Activated CD4-positive, CD25-positive, alpha-beta regulatory T cell treated with anti-CD3 and anti-CD28 coated beads, Interleukin-2, amount 50 U/mL, for 72 hours (primary cell): ENCODE measurements at places on chromosomes 1 and 21.

- no peak for DNase-seq
Measured at GRCh38 chr1:246066573-246066972, 440.5 kb downstream of the SMYD3 start.

GRCh38 chr1:166869318-166870099 lies 6.6 kb downstream of the TADA1 start:
- DNase-seq = no peak

DNA sequence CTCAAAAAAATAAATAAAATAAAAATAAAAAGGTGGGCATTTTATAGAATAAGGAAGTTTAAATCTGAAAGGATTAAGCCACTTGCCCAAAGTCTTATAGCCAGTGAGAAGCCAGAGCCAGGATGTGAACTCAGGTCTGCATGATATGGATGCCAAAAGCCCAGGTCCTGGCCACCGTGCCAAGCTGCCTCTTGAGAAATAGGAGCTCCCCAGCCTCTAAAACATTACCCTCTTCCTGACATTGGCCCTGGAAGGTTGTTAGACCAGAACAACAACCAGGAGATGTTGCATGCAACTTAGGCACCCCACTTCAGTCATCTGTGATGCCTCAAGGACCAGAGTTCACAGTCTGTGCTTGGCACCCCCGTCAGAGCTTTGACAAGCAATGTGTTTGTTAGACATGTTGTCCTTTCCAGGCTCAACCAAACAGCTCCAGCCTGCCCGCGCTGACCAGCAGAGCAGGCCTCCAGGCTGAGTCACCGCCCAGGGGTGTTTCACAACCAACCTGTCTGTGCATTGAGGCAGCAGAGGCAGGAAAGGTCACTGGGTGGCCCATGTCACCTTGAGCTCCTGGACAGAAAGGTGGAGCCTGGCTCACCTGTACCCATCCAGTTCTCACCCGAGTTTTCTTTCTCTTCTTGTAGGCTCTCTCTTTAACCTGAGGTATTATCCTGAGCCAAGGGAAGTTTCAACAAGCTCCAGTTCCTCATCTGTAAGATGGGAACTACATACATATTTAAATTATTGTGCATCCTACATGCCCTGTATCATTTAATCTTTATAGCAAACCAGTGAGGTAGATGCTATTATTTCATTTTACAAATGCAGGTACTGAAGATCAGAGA lies 14.9 kb upstream of the MED18 start:
- DNase-seq = no peak

DNA sequence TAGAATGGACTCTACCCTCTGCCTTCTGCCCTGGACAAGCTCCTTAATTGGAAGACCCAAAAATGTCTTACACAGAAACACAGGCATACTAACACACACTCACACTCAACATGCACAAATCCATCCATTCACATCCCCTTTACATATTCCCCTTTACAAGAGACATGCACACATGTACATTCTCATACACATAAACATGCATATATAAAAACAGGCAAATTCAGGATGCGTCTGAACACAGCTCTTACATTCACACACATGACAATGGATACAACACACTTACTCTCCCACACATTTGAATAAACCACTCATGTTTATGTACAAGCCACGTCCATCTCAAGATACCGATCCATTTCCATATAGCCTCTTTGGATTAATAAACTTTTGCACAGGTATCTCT lies 84.4 kb downstream of the HMGB4 start:
- DNase-seq = no peak

DNA sequence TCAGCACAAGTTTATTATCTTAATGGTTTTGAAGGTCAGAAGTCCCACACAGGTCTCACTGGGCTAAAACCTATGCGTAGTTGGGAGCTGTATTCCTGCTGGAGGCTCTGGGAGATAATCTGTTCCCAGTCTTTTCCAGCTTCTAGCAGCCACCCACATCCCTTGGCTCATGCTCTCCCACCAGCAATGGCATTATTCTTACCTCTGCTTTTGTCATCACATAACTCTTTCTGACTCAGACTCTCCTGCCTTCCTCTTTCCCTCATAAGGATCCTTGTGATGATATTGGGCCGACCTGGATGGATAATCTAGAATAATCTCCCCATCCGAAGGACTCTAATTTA lies 122.2 kb upstream of the PRDX6 start:
- DNase-seq = no peak

DNA sequence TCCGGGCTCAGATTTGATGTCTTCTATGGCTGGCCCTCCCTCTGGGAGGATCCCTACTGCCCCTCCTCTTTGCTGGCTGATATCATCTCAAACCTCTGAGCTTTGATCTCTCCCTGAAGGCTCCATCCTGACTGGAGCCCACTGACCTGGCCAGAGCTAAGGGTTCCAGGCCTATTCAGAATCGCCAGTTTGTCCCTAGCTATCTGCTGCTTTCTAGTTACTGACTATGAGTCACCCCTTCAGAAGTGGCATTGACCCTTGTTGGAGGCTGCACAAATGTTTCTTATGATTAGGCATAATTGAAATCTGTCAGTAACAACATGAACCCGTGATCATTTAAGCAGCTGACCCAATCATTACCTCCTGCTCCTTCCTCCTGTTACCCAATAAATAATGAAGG lies 87.1 kb downstream of the ABCA4 start:
- no peak for DNase-seq

DNA sequence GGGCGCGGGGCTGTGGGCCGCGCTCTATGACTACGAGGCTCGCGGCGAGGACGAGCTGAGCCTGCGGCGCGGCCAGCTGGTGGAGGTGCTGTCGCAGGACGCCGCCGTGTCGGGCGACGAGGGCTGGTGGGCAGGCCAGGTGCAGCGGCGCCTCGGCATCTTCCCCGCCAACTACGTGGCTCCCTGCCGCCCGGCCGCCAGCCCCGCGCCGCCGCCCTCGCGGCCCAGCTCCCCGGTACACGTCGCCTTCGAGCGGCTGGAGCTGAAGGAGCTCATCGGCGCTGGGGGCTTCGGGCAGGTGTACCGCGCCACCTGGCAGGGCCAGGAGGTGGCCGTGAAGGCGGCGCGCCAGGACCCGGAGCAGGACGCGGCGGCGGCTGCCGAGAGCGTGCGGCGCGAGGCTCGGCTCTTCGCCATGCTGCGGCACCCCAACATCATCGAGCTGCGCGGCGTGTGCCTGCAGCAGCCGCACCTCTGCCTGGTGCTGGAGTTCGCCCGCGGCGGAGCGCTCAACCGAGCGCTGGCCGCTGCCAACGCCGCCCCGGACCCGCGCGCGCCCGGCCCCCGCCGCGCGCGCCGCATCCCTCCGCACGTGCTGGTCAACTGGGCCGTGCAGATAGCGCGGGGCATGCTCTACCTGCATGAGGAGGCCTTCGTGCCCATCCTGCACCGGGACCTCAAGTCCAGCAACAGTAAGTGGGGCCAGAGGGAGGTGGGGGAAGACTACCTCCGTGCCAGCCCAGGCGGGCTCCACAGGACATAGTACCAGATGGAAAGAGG lies 808 bp downstream of the MAP3K21 start:
- peak; percentile 41 for DNase-seq

GRCh38 chr1:205920159-205920558 lies 23.1 kb downstream of the SLC26A9 start:
- no peak for DNase-seq

DNA sequence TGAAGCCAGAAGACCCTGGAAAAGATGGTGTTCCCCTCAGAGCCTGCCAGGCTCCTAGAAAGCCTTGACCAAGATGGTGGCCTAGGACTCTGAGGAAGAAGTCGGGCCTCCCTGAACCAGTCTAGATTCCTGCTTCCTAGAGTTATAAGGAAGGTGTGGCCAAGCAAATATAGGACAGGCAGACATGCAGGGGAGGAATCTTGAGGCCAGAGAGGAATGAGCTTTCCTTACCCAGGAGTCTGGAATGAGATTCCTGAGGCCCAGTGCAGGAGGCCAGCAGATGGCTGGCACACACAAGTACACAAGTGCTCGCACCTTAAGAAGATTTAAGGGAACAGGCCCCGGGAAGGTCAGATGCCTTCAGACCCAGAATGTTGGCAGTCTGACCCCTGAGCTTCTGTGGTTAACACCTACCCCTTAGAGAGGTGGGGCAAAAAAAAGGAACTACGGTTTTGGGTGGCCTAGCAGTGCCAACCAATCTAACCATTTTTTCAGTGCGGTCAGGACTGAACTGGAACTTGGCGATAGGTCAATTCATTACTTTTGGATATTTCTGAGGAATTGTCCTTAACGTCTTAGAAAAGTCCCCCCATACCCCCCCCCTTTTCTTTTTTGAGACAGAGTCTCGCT lies 73.3 kb downstream of the MDM4 start:
- no peak for DNase-seq

GRCh38 chr1:46458190-46458589 lies 31.4 kb upstream of the DMBX1 start:
- DNase-seq = no peak
